ENCODE measurements at places on chromosomes 11 and 22. TPM values are rescaled to one million over a fixed set of nuclear protein-coding genes. Genes with fewer than 3 reads are reported as not detected.

Gene PRRG4
- total RNA-seq, result 42.0 TPM

Gene CHST1
- 2.7 TPM for total RNA-seq

Gene FAM227A
- 0.19 TPM for total RNA-seq

Gene SELENOH
- 97.5 TPM for total RNA-seq

Gene SUSD2
- total RNA-seq, result 1.7 TPM

Gene DNAJB13
- not detected for total RNA-seq

DNA sequence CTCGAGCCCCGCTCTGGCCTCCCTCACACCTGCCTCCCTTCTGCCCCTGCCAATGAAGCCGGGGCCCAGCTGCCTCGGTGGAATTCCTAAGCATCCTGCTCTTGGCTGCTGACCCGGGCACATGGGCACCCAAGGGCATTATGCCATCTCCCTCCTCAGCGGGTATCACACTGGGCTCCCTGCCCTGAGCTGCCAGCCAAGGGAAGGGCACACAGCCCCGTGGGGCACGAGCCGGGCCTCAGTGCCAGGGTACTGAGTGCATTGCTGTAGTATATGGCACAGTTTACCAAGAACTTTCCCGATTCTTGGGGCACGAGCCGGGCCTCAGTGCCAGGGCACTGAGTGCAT is 43.8 kb upstream of the JAM3 start:
- DNase-seq, result no peak

- no peak for DNase-seq
These were observed 554.7 kb downstream of the MIAT start for GRCh38 chr22:27212102-27212501.

DNA sequence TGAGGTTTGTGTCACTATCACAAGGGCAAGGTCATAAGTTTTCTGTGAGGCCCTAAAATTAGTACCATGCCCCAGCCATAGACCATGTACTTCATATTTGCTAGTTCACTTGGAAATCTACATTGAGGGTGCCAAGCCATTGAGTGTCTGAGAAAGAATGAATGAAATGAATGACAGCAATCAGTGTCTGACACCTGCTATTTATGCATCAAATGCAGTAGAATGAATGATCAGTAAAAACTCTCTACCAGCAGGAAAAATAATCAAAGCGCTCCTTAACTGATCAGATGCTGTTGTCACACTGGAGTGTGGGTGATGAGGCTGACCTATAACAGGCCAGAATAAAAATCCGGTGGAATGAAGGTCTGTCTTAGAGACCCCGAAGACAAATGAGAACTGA is 467.9 kb upstream of the B3GAT1 start:
- DNase-seq, result no peak

DNA sequence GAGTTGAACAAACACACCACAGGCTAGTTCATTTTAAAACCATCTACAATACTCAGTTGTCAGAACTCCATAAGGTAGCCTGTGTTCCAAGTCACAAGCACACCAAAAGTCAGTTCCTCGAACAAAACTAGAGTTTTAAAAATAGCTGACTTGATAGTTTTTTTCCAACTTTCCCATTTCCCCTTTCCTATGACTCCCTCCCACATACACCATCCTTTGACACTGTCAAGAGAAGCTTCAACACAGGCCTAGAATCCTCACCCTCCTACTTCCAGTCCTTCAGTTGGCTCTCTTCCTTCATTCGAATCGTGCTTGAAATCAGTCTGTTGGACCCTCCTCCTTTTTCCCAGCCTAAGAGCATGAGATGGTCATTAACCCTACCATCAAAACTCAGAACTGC is 105.7 kb upstream of the AKIP1 start:
- no peak for DNase-seq

DNA sequence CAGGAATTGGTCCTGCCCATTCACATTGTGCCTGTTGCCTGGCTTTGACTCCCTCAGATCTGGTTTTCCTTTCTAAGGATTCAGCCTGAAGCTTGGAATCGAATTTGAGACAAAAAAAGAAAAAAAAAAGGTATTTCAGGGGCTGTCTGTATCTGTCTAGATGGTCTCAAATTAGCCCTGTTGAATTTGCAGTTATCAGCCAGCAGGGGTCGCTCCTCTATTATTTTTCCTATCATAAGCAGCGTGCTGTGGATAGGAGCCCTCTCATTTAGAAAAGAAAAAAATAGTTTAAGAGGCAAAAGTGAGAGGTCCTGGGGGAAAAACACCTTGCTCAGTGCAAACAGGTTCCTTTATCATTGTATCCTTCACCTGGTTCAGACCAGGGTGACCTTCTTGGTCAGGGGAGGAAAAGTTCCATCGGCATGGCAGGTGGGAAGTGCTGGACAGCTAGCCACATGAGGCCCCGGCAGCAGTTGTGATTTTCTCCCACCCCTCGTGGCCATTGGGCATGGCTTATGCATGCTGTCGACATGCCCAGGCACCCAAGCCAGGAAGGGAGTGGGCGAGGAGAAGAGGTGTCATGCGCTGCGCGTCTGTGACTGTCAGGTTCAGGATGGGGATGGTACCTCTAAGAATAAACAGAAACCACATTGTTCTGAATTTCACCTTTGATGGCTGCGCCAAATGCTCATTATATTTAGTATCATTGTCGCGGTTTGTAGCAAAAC is 13.1 kb downstream of the OR5AK2 start:
- DNase-seq, result no peak

DNA sequence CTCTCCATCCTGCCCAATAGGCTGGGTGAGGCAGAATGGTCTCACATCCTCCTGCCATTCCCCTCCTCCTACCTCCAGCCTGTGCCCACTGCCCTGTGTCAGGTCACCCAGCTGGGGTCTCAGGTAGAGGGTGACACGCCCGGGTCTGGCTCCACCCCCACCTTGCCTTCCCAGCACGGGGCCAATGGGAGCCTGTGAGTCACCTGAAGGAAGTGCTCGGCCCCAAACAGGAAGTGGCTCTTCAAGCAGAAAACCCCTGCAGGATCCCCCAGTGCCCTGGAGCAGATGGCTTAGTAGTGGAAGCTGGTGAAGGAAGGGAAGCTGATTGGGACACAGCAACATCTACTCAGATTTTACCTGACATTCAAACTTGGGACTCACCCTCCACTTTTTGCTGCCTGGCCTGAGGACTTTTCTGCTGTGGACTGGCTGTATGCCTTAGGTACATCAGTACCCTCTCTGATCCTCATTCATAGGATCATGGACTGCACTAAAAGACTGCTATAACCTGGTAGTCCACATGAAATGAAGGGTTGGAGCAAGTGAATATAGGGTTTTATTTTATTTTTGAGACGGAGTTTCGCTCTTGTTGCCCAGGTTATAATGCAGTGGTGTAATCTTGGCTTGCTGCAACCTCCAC is 33.4 kb downstream of the GDPD5 start:
- no peak for DNase-seq

DNA sequence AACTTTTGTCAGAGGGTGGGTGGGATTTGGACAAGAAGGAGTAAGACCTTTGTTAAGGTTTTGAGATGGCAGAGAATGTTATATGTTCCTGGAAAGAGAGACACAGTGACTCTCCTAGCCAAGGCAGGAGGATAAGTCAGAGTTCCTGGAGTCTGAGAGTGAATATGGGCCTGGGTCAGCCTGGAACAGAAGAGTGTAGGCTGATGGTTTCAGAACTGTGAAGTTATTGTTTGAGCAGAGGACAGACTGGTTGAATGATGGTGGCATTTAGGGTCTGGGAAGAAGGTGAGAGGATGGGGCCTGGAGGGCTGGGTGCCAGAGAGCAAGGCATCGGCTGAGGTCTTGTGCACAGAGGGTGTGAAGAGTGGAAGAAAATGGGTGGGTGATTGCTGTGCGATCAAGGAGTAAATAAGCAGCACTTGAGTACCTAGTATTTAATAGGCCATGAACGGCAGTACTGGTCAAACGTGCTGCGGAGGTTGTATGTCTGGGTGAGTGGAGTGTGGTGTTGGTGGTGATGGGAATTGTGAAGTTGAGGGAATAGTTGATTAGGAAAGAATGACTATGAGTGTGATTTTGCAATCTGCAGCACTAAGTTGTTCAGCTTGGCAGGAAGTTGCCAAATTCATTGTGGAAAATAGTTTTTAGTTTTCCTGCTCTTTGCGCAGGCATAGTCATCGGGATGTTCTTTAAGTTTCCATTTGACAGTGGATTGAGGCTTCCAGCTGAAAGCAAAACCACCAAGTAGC is 1.8 kb downstream of the PANX1 start:
- no peak for DNase-seq

DNA sequence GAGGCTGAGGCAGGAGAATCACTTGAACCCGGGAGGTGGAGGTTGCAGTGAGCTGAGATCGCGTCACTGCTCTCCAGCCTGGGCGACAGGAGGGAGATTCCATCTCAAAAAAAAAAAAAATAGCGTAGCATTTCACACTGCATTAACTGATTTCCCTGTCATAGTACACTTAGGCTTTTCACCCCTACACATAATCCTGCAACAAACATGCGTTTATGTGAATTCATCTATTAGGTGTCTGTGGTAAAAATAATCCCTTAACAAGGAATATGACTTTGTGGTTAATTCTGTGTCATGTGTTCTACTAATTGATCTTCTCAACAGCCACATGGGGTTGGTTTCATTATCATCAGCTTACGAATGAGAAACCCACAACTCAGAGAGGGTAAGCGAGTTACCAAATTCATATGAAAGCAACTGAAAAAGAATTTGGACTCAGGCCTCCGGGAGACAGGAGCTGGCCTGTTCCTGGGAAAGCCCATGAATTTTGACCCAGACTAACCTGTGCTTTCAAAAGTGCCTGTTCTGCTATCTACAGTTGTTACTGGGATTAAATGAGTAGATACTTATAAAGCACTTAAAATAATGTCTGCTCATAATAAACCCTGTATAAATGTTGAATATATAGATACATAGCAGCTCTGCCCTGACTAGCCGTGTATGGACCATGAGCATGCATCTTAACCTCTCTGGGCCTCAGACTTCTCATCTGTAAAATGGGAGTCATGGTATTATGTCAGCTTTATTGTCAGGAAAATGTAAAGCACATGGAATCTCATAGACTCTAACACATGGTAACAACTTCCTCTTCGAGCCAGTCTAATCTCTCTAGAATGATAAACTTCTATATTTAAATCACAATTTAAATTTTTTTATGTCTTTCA is 36.6 kb downstream of the KCNJ1 start:
- DNase-seq, result no peak

DNA sequence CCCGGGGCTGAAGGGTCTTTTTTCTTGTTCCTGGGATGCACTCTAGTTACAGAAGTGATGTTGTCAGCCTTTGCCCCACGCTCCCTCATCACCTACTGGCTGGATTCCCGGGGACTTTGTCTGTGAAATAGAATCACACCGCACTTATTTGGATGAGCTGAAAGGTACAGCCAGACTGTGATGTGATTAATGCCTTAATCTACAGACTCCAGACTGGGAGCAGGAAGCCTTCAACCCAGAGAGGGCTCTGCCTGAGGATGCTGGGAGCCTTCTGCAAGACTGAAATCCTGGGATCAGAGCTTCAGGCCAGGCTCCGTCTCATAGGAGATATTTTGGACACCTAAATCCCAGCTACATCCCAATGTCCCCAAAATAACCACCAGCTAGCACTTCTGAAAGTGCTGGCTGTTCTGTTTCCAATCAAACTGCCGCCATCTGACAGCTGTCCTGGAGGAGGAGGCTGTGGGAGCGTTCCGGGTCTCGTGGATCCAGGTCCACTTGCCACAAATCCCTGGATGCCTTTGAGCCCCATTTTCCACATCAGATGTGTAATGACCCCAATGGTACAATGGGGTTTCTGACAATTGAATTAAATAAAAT is 688.5 kb downstream of the TBC1D22A start:
- no peak for DNase-seq

DNA sequence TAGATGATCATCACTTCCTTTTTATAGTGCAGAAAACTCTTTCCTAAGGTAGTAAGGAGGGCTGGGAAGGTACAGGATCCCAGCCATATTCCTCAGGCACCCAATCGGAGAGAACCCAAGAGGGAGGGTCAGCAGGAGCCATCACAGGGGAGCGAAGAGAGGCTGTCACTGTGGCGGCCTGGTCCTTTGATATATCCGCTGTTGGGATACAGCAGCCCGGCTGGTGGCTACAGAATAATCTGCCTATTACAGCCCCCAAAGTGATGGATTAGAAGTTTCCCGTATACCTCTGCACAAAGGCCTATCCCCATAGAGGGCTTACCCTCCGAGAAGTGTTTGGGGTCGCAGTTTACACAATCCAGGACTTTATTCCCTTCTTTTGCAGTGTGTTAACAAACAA is 48.5 kb downstream of the OR4D9 start:
- no peak for DNase-seq

DNA sequence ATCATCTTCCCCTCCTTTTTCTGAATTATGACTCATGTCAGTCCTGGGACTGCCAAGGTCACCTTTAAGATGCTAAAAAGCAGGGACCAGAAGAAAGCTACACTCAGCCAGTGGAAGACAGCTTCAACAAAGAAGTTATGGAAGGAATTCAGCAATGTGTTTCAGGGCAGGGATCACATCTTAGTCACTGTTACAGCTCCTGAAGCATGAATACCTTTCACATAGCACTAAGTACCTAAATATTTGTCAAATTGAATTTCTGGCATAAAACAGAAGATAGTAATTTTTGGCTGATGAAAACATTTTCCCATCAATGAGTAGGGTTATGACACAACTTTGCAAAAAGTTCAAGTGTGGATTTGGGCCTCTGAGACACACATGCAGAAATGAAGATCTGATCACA is 5.2 kb downstream of the DDB1 start:
- no peak for DNase-seq

- DNase-seq, result no peak
These were observed 29.4 kb downstream of the GUCD1 start for GRCh38 chr22:24525416-24526037.

DNA sequence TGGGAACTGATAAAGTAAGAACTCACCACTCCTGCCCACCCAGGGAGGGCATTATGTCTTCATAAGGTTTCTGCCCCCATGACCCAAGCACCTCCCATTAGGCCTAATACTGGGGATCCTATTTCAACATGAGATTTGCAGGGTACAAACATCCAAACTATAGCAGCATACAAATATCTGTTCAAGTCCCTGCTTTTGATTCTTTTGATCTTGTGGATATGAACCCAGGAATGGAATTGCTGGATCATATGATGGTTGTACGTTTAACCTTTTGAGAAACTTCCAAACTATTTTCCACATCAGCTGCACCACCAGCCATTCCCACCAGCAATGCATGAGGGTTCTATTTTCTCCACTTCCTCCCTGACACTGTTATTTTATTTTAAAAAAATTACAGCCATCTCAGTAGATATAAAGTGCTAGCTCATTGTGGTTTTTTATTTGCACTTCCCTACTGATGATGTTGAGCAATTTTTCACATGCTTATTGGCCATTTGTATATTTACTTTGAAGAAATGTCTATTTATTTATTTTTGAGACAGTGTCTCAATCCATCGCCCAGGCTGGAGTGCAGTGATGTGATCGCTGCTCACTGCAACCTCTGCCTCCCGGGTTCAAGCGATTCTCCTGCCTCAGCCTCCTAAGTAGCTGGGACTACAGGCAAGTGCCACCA is 7.1 kb upstream of the ATG16L2 start:
- no peak for DNase-seq

GRCh38 chr22:47139013-47139789 is 376.8 kb downstream of the TBC1D22A start:
- no peak for DNase-seq

DNA sequence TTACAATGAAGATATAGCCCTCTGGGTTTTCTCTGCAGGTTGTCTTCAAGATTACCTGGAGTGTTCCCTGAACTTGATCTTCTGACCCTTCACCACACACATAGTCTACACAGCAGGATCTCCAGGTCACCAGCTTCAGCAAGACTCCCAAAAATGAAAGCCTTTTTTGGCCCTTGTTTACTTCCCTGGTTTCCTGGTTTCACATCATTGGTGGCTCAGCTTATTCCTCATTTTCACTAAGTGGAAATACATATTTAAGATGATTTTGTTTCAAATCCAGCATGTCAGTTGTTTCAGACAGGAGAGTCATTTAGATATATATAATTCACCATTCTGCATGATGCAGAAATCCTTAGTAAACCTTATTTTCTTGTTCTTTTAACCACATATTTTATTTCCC is 41.6 kb upstream of the MPEG1 start:
- DNase-seq, result no peak

Measured in esophagus squamous epithelium (tissue), 5 donors.